Right lobe of liver (tissue), 6 donors: ENCODE measurements at places on chromosomes 7 and 10. TPM values are rescaled to one million over a fixed set of nuclear protein-coding genes. Genes with fewer than 3 reads are reported as not detected.

DNA sequence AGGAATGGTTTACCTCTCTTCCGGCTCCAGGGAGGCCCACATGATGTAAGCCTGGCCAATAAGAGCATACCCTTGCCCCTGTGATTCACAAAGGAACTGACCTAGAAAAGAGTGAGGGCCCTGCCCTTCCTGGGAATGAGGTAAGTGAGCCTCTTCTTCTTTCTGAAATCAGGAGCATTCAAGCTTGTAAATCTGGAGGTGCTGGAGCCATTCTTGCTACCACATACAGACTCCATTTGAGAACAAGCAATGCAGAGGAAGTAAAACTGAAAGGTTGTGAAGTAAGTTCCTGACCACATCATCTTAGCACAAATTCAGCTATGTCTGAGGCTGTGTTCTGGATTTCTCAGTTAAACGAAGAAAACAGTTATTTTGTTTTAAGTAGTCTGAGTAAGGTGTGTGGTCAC lies 132.2 kb downstream of the CD36 start:
- DNase-seq = no peak

OR2A42 gene
- total RNA-seq = not detected

MTURN gene
- 3.1 TPM for total RNA-seq

- DNase-seq = no peak
These were observed 133.1 kb upstream of the PPP2R2D start for GRCh38 chr10:131767716-131768115.

GPR15LG gene
- total RNA-seq = not detected

PALS2 gene
- total RNA-seq = 7.4 TPM
